Mucosa of gallbladder (tissue), 1 donor: ENCODE measurements at places on chromosomes 4 and X. TPM values are rescaled to one million over a fixed set of nuclear protein-coding genes. Genes with fewer than 3 reads are reported as not detected.

- DNase-seq = no peak
Measured at GRCh38 chr4:113383111-113383785, 333.8 kb downstream of the ANK2 start.

ASB5 gene
- 4.5 TPM for total RNA-seq

DNA sequence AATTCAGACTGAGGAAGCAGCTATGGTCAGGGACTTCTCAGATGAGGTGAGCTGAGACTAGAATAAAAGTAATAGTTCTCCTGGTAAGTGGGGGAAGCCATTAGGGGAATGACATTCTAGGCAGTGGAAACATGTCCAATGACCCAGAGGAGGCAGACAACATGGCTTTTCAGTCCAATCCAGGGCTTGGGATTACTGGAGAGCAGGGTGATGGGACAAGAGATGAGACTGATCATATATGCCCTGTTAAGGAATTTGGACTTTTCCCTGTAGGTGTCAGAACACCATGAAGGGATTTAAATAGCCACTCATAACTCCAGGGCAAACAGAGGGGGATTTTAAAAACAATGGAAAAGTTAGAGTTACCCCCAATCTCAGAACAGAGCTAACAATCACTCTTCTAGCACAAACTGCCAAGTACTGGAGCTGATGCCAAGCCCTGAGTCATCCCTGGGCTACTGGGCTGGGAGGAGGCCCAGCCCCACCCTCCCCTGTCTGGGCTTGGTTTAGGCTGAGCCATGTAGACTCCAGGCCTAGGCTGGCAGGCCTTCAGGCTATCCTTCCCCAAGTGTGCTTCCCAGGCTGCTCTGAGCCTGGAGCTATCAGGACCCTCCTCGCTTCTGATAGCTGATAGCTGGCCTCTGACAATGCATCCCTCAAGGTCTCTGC lies 22.7 kb upstream of the MSN start:
- peak; percentile 77 for DNase-seq

DNA sequence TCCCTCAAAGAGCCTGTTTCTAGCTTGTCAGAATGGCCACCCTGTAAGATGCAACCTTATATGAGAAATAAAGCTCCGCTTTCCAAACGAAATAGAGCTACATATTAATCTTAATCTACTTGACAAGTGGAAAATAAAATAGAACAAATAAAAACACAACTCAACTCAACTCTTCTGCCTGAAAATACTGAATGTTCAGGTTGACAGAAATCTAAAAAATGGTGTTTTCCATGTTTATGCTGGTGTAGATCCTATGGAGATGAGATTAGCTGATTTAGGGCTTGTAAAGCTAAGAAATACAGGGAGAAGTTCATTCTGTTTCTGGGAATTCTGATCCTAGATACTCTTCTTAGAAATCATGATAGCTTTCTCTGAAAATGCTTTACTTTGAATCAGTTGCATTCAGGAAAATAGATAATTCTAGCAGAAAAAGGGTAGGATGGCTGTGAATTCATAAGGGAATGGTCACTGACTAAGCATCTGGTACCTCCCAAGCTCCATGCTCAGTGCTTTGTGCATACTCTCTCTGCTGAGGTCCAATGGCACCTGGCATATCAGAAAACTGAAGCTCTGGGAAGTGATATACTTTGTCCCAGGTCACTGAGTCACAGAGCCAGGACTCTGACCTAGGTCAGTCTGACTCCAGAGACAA lies 89.2 kb upstream of the EXOC1L start:
- DNase-seq = no peak

DNA sequence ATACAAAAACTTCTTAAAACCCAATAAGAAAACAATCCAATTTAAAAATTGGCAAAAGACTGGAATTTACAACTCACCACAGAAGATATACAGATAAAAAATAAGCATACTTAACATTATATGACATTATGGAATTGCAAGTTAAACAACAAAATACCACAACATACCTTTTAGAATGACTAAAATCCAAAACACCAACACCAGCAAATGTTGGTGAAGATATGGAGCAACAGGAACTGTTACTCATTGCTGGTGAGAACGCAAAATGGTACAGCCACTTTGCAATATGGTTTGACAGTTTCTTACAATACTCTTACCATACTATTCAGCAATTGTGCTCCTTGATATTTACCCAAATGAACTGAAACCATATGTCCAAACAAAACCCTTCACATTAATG lies 112.4 kb downstream of the ADGRL3 start:
- DNase-seq = no peak

UBE2D3 gene
- total RNA-seq = 257 TPM

- DNase-seq = no peak
Measured at GRCh38 chrX:150766351-150767044, 73.3 kb downstream of the MTMR1 start.

- no peak for DNase-seq
Measured at GRCh38 chr4:86916392-86916791, 18.4 kb upstream of the AFF1 start.

GRCh38 chr4:169663831-169664230 lies 43.5 kb downstream of the CLCN3 start:
- DNase-seq = no peak

GRCh38 chrX:22268706-22269105 lies 4.0 kb upstream of the CBLL2 start:
- no peak for DNase-seq

IRAK1 gene
- 108 TPM for total RNA-seq

GRCh38 chrX:47311932-47312774 lies 58.2 kb upstream of the ZNF157 start:
- peak; percentile 34 for DNase-seq

DNA sequence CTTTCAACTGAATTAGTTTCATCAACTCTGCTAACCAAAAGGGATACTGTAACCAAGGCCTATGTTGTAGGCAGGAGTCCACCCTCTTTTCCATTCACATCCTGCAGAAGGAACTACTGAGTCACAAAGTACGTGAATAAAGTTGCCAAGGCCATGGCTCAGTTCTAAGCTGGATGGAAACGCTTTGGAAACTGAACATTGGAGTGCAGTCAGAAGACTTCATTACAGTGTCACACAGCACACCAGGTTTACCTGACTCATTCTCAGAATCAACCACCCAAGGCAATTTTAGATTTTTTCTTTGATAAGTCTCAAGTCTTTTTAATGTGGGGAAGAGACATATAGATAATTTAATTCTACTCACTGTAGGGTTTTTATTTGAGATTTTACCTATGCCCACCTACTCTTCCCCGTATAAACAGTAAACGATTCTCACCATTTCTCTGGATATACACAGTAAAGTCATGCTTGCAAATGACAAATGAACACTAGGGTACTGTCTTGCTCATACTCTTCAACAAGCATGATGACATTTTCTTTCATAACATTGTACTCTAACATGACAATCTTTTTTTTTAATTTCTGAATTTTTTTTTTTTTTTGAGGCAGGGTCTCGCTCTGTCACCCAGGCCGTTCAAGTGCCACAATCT lies 58.9 kb upstream of the RBM47 start:
- no peak for DNase-seq

SFRP2 gene
- total RNA-seq = 34.0 TPM

PDGFC gene
- total RNA-seq = 45.2 TPM

GRCh38 chr4:24260923-24261564 lies 323.3 kb downstream of the DHX15 start:
- DNase-seq = no peak

CNKSR2 gene
- 0.86 TPM for total RNA-seq

- DNase-seq = no peak
Measured at GRCh38 chr4:168841000-168841671, 168.9 kb downstream of the CBR4 start.

DNA sequence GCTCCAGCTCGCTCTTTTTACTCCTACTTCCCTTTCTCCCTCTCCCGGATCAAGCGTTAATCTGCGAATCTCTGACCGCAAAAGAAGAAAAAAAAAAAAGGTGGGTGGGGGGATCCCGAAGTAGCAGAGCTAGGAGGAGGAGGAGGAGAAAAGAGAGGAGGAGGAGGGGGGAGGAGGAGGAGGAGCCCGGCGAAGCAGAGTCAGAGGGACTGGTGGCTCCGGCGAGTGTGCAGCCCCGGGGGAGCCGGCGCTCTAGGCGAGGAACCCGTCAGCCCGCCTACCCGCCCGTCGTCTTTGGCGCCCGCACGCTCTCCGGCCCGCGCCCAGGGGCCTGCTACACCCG lies at the start of gene NHSL2:
Gene NHSL2 (plus strand): TSS at position 203 of the 343 bp plus-strand sequence.
- no peak for DNase-seq

CYLC1 gene
- not detected for total RNA-seq

XAGE1A gene
- total RNA-seq = not detected

- no peak for DNase-seq
Measured at GRCh38 chrX:19193565-19193964, 71.3 kb upstream of the ADGRG2 start.

- no peak for DNase-seq
Measured at GRCh38 chrX:96909291-96909690, 25.6 kb downstream of the RPA4 start.

GRCh38 chr4:6408263-6408662 lies 64.2 kb downstream of the PPP2R2C start:
- no peak for DNase-seq

DNA sequence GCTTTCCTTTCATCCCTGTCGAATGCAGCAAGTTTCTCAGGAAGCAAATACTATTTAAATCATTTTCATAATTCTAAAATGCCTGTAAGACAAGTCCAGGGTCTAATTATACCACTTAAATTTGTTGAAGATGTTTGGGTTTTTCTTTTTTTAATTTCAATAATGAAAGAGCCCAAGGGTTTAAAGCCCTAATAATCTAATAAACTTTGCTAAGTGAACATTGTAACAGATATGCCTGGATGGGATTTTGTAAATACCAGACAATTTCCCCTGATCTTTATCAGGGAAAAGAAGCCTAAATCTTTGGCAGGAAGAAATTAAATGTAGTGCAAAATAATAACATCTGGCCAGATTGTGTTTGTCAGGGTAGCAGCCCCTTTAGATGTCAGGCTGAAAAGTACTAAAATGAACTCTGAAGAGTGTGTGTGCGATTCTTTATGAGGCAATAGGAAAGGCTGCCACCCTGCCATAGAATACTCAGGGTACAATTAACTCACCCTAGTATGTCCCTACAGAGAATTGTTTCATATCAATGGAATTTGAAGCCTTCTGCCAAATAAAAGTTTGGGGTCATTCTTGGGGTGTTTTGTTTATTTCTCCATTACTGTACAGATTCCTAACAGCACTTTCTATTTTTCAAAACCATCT lies 45.6 kb downstream of the GPC3 start:
- DNase-seq = no peak

DNA sequence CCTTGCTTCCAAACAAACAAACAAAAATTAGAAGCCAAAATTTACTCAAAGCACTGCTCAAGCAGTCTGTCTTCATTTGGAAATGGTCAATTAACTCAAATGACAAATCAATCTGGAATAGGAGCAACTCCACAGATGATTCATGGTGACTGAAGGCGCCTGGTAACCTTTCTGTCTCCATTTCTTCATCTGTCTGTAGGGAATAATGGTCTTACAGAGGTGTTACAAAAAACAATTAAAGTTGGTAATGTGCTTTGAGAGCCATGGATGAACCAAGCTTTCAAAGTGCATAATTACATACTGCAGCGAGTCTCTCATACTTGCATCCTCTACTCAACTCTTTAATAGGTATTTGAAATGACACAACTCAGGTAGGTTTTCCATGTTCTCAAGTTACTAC lies 38.3 kb upstream of the STAG2 start:
- DNase-seq = no peak

DNA sequence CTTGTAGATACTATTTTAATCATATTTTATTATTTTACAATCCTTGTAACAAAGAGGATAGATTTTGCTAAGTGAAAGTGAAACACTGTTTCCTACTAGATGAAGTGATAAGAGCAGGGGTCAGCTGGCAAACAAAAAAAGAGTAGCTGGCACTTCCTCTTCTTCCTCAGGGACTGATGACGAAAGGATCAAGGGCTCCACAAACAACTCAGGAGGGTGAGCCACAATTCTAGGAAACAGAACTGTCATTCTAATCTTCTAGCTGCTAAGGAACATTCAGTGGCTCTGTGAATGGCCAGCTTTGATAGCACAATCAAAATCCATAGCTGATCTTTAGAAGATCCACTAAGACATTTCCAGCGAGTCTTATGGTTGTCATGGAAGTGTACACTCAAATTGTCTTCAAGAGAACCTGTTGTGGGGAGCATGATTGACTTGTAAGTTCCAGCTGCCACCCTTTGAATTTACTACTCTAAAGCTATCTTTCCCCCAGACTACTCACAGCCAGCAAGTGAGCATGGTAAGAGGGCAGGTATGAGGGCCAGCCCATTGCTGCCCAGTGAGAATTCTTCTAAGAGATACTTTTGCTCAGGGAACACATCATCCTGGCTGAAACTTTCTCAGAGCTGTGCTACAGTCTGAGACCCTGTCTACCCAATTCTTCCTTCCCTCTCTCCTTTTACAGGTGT lies 275.7 kb upstream of the RASGEF1B start:
- peak; percentile 51 for DNase-seq

ARR3 gene
- not detected for total RNA-seq

DNA sequence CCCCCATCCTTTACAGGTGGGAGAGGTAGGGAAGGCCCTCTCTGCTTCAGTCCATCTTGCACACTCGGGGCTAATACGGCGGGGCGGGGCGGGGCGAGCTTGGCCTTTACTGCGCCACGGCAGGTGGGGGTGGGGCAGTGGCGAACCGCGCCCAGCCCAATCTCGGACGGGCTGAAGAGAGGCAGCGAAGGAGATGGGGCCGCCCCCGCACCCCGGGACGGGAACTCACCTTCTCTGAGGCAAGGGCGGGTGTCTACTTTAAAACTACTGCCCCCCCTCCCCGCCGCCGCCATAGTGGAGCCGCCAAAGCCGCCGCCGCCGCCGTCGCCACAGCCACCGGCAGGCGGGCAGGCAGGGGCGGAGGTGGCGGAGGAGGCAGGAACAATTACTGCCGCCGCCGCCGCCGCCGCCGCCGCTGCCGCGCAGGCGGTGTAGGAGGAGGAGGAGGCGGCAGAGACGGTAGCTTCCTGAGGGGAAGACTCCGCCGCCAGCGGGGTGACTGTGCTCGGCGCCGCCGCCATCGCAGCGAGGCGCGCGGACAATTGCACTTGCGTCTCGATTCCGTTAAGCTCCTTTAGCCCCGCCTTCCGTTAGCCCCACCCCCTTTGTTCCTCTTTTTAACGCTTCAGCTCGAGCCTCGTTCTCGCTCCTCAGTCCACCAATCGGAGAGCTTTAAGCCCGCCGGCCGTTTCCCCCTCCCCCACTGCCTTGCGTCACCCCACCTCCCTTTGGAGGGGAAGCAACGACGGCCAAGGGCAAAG lies at the start of gene ZMAT1:
Gene ZMAT1 (minus strand): TSS at position 540 of the 761 bp plus-strand sequence. CDS start 19 bp downstream, at position 521.
- peak; percentile 95 for DNase-seq

- no peak for DNase-seq
Measured at GRCh38 chr4:52658641-52659000, 480 bp downstream of the USP46 start.

DNA sequence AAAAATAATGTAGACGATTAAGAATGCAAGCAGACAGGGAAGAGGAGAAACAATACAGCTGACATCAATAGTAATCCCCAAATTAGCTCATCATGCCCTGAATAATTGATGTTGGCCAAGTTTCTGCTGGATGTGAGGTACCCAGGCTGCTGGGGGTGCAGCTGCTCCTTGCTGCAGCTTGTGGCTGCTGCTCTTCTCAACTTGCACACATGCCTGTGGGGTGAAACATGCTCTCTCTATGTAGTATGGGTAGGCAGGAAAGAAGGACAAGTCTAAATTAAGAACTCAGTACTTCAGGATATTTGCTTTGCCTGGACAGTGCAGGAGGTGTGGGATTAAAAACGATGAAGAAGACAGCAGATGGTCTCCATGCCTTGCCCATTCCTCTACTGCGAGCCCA lies 16.7 kb downstream of the EDA2R start:
- no peak for DNase-seq

GSX2 gene
- total RNA-seq = not detected

HDX gene
- total RNA-seq = 6.0 TPM
